Activated CD8-positive, alpha-beta memory T cell treated with anti-CD3 and anti-CD28 coated beads, Interleukin-2, amount 10 ng/mL, durations not matched to agents 7 days and 5 days (primary cell): ENCODE measurements at places on chromosomes 16 and 17. TPM values are rescaled to one million over a fixed set of nuclear protein-coding genes. Genes with fewer than 3 reads are reported as not detected.

SMIM22 gene
- not detected for total RNA-seq

DNA sequence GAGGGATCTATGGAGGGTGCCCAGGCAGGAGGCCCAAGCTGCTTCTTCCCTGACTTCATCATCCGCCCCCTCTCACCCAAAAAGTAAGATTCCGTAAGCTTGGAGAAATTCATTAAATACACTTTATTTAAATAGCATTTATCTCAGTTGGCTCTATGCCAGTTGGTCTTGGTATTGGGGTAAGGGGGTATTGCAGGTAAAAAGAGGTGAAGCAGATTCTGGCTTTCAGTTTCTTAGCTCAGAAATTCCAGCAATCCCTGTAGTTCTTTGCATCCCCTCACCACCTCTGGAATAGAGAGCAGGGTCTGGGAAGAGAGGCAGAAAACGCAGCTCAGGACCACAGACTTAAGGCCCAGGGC lies 750 bp upstream of the ALDOC start:
- H3K27me3 ChIP-seq: no peaks in the 10 kb centered on the region
- peaks cover 54% of the 10 kb centered on the region for H3K4me1 ChIP-seq
- DNase-seq: no peak
- peaks cover 49% of the 10 kb centered on the region for H3K36me3 ChIP-seq
- no peak overlapping the region for H3K4me3 ChIP-seq

GRCh38 chr16:70678898-70679670 lies 6.8 kb downstream of the MTSS2 start:
- no peaks in the 10 kb centered on the region for H3K36me3 ChIP-seq
- H3K27me3 ChIP-seq: peaks cover 11% of the 10 kb centered on the region
- no peak for DNase-seq
- no peak overlapping the region for H3K4me3 ChIP-seq
- peaks cover 7% of the 10 kb centered on the region for H3K4me1 ChIP-seq

GRCh38 chr16:82506692-82507670 lies 119.8 kb upstream of the CDH13 start:
- no peak overlapping the region for H3K4me3 ChIP-seq
- H3K27me3 ChIP-seq: no peaks in the 10 kb centered on the region
- H3K4me1 ChIP-seq: no peaks in the 10 kb centered on the region
- no peak for DNase-seq

DNA sequence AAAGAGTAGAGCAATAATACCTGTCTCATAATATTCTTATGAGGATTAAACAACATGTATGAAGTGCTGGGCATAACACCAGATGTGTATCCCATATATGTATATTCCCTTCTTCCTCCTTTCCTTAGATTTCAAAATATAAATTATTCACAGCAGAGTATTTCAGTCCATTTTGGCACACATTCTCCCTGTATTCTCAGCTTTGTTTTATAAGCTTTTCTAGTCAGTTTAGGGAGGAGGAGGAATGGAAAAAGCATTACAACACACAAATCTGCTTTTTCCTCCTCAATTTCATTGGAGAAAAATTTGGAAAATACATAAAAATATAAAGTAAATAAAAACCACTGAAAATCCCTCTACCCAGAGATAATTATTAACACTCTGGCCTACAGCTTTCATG lies 46.6 kb upstream of the CORO6 start:
- H3K27me3 ChIP-seq: no peaks in the 10 kb centered on the region
- H3K4me3 ChIP-seq: no peak overlapping the region
- no peak overlapping the region for H3K27ac ChIP-seq
- H3K4me1 ChIP-seq: peaks cover 15% of the 10 kb centered on the region

- no peak for DNase-seq
- no peak overlapping the region for H3K27ac ChIP-seq
- no peaks in the 10 kb centered on the region for H3K27me3 ChIP-seq
- no peaks in the 10 kb centered on the region for H3K36me3 ChIP-seq
- no peak overlapping the region for H3K4me3 ChIP-seq
Observed at GRCh38 chr16:86789621-86790051, 211.3 kb downstream of the FOXL1 start.

DNA sequence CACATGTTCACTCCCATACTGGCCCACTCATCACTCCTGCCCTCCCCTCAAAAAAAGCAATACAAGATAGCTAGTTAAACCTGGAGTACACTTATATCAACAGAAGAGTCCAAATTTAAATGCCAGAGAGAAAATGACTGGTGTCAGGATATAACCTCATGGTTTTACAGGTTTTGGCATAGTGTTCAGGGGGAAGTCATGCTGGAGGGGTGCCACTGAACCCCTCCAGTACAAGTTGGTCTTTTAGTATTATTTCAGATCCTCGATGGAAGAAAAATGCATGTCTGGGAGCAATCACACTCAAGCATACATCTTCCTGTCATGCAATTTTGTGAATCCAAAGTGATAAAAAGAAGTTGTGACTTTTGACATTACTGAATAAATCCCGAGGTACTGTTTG lies 10.5 kb downstream of the NACA2 start:
- no peaks in the 10 kb centered on the region for H3K36me3 ChIP-seq
- no peak for DNase-seq
- no peak overlapping the region for H3K27ac ChIP-seq
- no peak overlapping the region for H3K4me3 ChIP-seq
- peaks cover 45% of the 10 kb centered on the region for H3K27me3 ChIP-seq

GRCh38 chr16:54397190-54397835 lies 110.7 kb upstream of the IRX3 start:
- H3K4me3 ChIP-seq: no peak overlapping the region
- H3K27ac ChIP-seq: no peak overlapping the region
- H3K36me3 ChIP-seq: no peaks in the 10 kb centered on the region
- H3K4me1 ChIP-seq: no peaks in the 10 kb centered on the region
- H3K27me3 ChIP-seq: no peaks in the 10 kb centered on the region
- no peak for DNase-seq

GRCh38 chr17:82216301-82217119 lies 3.9 kb upstream of the CCDC57 start:
- no peaks in the 10 kb centered on the region for H3K27me3 ChIP-seq
- H3K36me3 ChIP-seq: no peaks in the 10 kb centered on the region
- H3K4me3 ChIP-seq: no peak overlapping the region
- peaks cover 44% of the 10 kb centered on the region for H3K4me1 ChIP-seq
- H3K27ac ChIP-seq: peak overlapping the region; percentile 75
